ENCODE measurements at places on chromosomes 5 and 9.
A peak's percentile ranks its signal among the peaks of the same experiment; 100 is the strongest.

- peak; percentile 7 for DNase-seq
Measured at GRCh38 chr5:180289433-180289832, 2.5 kb downstream of the MAPK9 start.

- DNase-seq: no peak
Measured at GRCh38 chr5:68217047-68217355, 1.4 kb downstream of the PIK3R1 start.

GRCh38 chr9:76257311-76257710 is 136.9 kb downstream of the RFK start:
- no peak for DNase-seq

GRCh38 chr9:131402738-131403492 is 9.0 kb downstream of the PRRC2B start:
- DNase-seq: peak; percentile 28

DNA sequence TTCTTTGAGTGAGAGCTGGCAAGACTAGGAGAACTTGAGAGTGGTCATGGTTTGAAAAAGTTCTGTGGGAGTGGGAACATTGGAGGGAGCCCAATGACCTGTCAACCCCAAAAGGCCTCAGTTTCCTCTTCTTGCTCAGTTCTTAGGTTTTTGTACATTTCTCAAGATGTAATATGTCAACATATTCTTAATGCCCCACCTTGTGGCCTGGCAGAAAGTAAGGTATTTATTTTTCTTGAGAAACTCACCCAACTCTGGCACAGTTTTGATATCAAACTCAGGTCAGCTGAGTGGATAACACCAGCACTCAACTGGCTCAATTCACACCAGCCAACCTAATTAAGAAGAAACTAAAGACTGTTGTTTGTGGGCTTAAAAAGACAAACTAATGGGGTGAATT is 123.0 kb upstream of the SLC27A6 start:
- DNase-seq: no peak

GRCh38 chr5:59299006-59299405 is 594.5 kb downstream of the PDE4D start:
- no peak for DNase-seq

DNA sequence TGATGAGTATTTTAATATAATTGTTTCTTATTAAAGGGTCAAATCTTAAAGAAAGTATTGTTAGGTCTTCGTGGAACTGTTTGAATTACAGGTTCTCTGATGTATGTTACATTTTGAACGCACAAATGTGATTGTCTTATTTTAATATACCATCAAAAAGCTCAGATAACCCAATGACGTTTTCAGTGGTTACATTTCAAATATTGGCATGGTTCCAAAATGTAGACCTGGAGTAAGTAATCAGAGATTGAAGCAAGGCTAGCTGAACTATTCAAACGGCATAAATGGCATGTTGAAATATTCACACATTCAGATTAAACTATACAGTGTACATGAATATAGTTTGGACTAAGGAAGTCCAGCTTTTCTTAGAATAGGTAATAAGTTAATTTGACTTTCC is 281.7 kb upstream of the EFNA5 start:
- DNase-seq: peak; percentile 11

DNA sequence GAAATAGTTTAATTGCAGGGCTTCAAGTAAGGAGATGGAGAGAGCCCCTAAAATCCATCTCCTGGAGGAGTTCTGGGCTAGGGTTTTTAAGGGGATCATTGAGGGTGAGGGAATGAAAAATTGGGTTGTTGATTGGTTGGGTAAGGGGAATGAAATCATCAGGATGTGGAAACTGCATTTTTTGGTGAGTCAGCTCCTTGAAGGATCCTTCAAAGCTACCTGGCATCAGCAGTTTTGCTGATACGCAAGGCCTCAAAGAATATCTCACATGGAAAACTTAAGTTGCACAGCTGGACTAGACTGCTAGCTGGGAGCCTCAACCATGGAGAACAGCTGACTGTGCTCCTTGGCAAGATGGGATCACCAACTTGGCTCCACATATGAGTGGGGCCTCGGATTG is 136.7 kb downstream of the FGF10 start:
- DNase-seq: no peak

GRCh38 chr5:125199968-125200865 is 453.8 kb upstream of the ZNF608 start:
- DNase-seq: peak; percentile 51

GRCh38 chr5:158203261-158203660 is 344.3 kb upstream of the CLINT1 start:
- peak; percentile 38 for DNase-seq

DNA sequence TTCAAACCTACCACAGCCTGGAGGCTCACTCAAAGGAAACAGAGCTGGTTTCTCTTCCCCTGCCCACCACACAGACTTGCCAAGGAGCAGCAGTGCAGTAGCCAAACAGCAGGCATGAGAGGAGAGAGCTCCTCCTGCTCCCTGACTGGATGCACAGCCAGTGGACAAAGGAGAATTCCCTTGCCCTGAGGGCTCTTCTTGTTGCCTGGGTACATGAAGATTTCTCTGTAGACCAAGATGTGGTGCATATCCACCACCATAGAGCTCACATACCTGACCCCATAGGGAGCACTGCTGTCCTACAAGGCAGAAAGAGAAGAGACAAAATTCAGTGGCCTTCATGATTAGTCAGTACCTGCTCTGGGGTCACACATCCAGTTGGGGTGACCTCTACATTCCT is 56.3 kb upstream of the SPATA31E1 start:
- no peak for DNase-seq

- peak; percentile 21 for DNase-seq
Measured at GRCh38 chr5:91293131-91293530, 90.0 kb downstream of the ARRDC3 start.

DNA sequence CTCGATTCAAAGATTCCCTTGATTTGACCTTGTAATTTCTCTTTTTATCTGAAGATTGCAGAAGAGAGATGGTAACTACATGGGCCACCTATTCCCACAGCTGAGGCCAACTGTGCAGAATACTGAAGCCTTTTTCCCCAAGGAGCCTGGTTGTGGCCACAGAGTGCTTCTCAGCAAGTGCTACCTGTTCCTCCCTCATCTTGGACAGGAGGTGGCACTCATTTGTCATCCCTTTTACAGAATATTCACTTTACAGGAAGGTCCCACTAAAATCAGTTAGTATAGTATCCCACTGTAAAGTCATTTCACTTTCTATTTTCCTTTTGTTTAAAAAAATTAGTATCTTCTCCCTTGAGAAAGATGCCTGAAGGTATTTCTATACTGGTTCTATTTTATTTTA is 346.4 kb downstream of the ARL15 start:
- no peak for DNase-seq

DNA sequence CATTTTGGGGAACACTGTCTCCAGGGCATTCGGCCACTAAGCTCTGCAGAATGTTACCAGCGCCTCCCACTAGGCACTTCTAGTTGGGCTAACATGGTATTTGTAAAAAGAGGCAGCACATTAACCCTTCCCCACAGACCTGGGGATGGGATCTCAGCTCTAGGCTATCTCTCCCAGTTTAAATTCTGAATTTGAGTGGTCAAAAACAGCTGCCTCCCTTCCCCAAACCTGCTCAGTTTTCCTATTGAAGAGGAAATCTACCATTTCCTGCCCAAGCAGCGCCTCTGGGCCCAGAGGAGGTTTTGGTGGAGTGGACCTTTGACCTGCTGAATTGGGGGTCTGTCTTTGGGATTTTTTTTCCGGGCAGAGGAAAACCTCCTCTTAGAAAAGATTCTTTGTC is 53.2 kb downstream of the ENC1 start:
- no peak for DNase-seq

GRCh38 chr5:7805379-7805778 is 45.6 kb downstream of the CFAP90 start:
- no peak for DNase-seq

DNA sequence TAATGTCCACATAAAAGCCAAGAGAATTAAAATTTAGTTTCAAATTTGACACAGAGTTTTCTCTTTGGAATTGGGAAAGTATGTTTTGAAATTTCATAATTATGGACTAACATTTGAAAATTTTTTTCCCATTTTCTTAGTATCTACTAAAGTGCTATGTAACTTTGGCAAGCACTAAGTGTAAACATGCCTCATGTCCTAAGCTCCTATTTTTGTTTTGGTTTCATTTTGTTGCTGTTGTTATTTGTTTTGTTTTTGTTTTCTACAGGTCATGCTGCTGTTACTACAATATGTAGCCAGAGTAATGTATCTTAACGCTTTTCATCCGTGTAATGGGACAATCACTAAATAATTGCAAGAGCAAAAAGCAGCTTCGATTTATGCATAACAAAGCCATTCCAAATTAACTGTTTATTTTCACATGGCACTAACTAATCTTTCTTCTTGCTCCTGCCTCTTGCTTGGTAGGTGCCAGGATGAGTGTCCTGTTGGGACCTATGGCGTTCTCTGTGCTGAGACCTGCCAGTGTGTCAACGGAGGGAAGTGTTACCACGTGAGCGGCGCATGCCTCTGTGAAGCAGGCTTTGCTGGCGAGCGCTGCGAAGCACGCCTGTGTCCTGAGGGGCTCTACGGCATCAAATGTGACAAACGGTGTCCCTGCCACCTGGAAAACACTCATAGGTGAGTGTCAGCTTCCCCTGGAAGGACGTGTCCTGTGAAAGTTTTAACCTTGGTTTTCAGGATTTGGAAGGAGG is 107.3 kb upstream of the PRRC1 start:
- DNase-seq: no peak

DNA sequence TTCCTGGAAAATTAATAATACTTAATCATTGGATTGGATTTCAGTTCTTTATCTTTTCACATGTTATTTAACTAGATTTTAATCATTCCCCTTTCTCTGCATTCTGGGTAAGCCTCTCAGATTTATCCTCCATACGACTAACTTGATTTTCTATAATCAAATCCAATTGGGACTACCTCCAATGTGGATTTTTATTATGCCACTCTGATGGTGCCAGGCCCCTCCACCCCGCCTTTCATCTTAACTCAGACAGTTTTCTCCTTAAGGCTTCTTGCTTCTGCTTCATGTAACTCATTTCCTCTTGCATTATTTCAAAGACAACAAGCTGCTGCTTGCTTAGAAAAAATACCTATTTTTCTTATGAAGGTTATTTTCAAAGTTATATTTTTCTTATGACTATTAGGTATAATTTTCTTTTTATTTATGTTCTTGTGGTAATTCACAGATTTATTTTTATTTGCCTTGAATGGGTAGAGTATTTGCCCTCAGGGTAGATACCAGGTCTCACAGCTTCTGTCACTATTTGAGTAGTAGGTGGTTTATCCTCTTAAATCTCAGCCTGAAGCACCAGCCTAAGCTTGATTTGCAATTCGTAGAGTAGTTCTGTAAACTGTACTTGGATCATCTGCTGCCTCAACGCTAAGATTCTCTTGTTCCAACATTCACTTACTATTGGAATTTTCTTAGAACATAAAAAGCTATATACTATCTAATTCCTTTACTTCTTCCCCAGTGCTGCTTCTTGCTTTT is 659.0 kb upstream of the ARRDC3 start:
- DNase-seq: no peak

DNA sequence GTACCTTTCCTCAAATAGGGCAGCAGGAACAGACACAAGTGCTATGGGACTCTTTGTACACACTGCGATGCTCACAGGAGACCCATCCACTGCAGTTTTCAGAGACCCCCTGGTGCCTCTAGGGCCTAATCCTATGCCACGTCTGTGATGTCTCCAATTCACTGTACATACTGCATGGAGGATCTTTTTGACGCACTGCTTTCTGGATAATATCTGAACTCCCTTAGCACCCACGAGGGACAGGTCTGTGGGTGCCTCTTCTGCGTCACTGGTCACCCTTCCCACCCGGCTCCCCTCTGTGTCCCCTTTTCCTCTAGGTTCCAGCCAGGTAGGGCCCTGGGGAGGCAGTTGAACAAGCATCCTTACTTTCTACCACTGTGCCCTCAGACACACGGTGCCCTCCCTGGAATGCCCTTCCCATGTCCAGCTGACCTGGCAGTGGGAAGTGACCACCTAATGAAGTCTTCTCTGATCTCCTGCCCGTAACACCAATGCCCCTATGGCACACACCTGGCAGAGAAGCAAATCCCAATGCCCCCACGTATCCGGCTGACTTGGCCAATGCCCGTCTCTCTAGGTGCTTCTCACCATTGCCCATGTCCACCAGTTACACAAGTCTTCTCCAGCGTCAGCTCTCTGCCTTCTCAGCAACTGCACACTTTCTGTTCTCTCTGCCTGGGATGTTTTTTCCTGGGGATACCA is 41.5 kb downstream of the FOXI1 start:
- DNase-seq: no peak

DNA sequence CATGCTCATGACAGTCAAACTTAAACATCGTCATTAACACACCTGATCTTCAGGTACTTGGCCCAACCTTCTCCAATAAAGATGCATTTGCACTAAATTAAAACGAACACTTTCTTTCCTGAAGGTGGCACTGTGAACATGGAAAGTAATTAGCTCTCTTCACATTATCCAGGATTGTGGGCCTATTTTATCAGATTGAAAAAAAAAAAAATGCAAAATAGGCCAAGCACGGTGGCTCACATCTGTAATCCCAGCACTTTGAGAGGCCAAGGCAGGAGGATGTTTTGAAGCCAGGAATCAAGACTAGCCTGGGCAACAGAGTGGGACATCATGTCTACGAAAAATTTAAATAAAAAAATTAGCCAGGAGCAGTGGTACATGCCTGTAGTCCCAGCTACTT is 14.4 kb upstream of the CDC20B start:
- peak; percentile 63 for DNase-seq

DNA sequence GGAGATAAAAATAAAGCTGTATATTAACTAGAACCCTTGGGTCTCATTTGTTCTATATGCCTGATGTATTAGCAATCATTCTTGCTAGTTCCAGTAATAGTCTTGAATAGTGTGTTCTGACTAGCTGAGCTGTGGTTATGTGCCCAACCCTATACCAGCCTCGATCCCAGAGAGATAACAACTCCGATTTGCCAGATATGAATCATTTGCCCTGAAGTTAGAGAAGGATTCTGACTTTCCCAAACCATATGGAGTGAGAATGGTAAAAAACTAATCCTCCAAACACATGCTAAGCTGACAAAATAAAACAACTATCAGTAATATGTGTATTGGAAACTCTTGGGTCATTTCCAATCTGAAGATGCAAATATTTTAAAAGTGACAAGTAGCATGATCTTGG is 64.8 kb downstream of the ALDH1A1 start:
- no peak for DNase-seq
